Activated CD4-positive, alpha-beta memory T cell treated with anti-CD3 and anti-CD28 coated beads for 36 hours (primary cell): ENCODE measurements at places on chromosomes 12 and 14.

GRCh38 chr12:34526946-34527345, 504.6 kb downstream of the ALG10 start:
- H3K27me3 ChIP-seq: no peaks in the 10 kb centered on the region
- H3K27ac ChIP-seq: no peak overlapping the region
- H3K36me3 ChIP-seq: no peaks in the 10 kb centered on the region
- no peaks in the 10 kb centered on the region for H3K4me1 ChIP-seq

GRCh38 chr14:91934554-91935285, 12.8 kb downstream of the FBLN5 start:
- H3K27me3 ChIP-seq: no peaks in the 10 kb centered on the region
- no peaks in the 10 kb centered on the region for H3K4me1 ChIP-seq
- no peak for DNase-seq
- H3K36me3 ChIP-seq: no peaks in the 10 kb centered on the region
- no peak overlapping the region for H3K4me3 ChIP-seq
- H3K27ac ChIP-seq: no peak overlapping the region

- H3K27me3 ChIP-seq: peaks cover 20% of the 10 kb centered on the region
- H3K36me3 ChIP-seq: peaks cover 6% of the 10 kb centered on the region
- no peak overlapping the region for H3K4me3 ChIP-seq
- no peak overlapping the region for H3K27ac ChIP-seq
Observed at GRCh38 chr12:66197495-66197921, 8.5 kb downstream of the IRAK3 start.

- H3K36me3 ChIP-seq: no peaks in the 10 kb centered on the region
- no peaks in the 10 kb centered on the region for H3K4me1 ChIP-seq
- H3K27ac ChIP-seq: no peak within 1 kb of the TSS
- H3K4me3 ChIP-seq: no peak within 1 kb of the TSS
- H3K27me3 ChIP-seq: peaks cover 12% of the 10 kb centered on the region
- no peak for DNase-seq
Observed at GRCh38 chr12:7503686-7504415, at the start of gene CD163. CD163 (minus strand) TSS chr12:7503777; CDS start chr12:7503690, 87 bp downstream.

DNA sequence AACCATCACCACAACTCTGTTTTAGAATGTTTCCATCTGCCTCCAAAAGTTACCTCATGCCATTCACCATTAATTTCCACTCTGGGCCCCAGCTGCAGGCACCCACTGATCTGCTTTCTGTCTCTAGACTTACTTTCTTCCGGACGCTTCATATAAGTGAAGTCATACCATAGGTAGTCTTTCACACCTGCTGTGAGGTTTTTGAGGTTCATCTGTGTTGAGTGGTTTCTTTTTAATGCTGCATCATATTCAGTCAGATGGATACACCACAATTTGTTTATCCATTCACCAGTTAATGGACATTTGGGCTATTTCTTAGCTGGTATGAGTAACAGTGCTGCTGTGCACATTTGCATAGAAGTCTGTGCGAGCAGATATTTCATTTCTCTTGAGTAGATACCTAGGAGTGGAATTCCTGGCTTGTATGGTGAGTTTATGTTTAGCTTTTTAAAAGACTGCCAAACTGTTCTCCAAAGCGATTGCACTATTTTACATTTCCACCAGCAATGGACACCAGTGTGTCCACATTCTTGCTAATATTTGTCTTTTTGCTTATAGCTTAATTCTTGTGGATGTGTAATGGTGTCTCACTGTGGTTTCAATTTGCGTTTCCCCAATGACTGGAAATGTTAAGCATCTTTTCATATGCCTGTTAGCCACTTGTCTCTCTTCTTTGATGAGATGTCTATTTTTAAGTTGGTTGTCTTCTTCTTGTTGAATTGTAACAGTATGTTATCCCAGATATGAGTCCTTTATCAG, 48.3 kb downstream of the ZFYVE21 start:
- no peak overlapping the region for H3K4me3 ChIP-seq
- DNase-seq: peak; percentile 12
- no peaks in the 10 kb centered on the region for H3K27me3 ChIP-seq
- peaks cover 4% of the 10 kb centered on the region for H3K4me1 ChIP-seq

GRCh38 chr12:132071040-132071810, 72.9 kb downstream of the DDX51 start:
- H3K4me1 ChIP-seq: peaks cover 11% of the 10 kb centered on the region
- peaks cover 27% of the 10 kb centered on the region for H3K36me3 ChIP-seq
- no peak overlapping the region for H3K4me3 ChIP-seq
- no peaks in the 10 kb centered on the region for H3K27me3 ChIP-seq
- no peak for DNase-seq
- no peak overlapping the region for H3K27ac ChIP-seq

GRCh38 chr12:114685320-114685781, 1.4 kb upstream of the TBX3 start:
- no peak for DNase-seq
- peaks cover 89% of the 10 kb centered on the region for H3K27me3 ChIP-seq
- H3K27ac ChIP-seq: no peak overlapping the region
- H3K4me3 ChIP-seq: peak overlapping the region; percentile 16
- H3K4me1 ChIP-seq: peaks cover 34% of the 10 kb centered on the region

DNA sequence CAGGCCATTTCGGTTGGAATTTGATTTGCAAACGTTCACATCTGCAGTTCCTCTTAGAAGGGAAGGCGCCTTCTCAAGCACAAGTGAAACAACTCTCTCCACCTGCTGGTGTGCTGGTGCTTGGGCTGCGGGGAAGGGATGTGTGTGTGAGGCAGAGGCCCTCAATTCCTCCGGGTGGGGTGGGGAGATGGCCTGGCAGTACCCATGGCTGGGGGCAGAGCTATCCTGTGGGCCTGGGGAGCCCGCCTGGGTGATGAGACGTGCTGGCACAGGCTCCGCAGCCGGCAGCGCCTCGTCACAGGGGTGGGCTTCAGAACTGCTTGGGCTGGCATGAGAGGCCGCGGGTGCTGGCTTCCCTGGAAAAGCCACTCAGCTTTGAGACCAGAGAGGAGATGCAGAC, 28.9 kb upstream of the TDRD9 start:
- no peak overlapping the region for H3K27ac ChIP-seq
- no peak for DNase-seq
- H3K4me3 ChIP-seq: no peak overlapping the region
- peaks cover 3% of the 10 kb centered on the region for H3K4me1 ChIP-seq
- H3K36me3 ChIP-seq: no peaks in the 10 kb centered on the region

DNA sequence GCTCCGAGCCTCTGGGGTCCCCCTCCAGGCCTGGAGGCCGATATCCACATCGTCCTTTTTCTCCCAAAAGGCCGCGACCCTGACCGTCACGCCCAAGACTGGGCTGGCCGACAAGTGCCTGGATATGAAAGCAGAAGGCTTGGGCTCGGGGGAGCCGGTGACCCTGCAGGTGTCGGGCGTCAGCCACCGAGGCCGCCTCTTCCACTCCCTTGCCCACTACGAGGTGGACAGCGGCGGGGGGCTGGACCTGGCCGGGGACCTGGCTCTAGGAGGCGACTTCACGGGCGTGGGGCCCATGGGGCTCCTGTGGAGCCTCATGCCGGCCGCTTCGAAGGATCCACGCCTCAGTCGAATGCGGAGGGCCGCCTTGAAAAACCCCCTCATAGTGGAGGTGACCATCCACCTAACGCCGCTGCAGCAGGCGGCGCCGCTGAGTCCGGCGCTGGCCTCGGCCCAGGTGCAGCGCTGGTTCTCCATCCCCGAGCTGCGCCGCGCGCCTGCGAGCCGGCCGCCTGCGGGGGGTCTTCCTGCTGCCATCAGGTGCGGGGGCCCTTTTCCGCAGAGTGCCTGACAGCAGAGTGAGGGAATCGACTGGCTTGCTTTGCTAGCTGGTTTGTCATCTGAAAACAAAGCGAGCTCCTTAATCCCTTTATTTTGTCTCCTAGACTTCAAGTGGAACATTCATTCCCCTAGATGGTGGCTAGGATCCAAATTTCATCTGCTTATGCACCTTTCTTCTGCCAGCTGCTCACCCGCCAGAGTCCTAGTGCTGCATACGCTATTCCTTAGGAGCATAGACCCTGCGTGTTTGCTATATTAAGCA, 10.6 kb upstream of the DNAL1 start:
- peaks cover 3% of the 10 kb centered on the region for H3K27me3 ChIP-seq
- no peak overlapping the region for H3K27ac ChIP-seq
- no peaks in the 10 kb centered on the region for H3K36me3 ChIP-seq

GRCh38 chr12:55852740-55853139, 10.0 kb upstream of the MMP19 start:
- no peak overlapping the region for H3K4me3 ChIP-seq
- H3K27me3 ChIP-seq: peaks cover 2% of the 10 kb centered on the region

GRCh38 chr12:1080520-1081223, 89.6 kb downstream of the ERC1 start:
- no peaks in the 10 kb centered on the region for H3K27me3 ChIP-seq
- peaks cover 5% of the 10 kb centered on the region for H3K36me3 ChIP-seq
- no peak overlapping the region for H3K4me3 ChIP-seq
- no peak for DNase-seq
- H3K27ac ChIP-seq: no peak overlapping the region
- H3K4me1 ChIP-seq: peaks cover 16% of the 10 kb centered on the region

DNA sequence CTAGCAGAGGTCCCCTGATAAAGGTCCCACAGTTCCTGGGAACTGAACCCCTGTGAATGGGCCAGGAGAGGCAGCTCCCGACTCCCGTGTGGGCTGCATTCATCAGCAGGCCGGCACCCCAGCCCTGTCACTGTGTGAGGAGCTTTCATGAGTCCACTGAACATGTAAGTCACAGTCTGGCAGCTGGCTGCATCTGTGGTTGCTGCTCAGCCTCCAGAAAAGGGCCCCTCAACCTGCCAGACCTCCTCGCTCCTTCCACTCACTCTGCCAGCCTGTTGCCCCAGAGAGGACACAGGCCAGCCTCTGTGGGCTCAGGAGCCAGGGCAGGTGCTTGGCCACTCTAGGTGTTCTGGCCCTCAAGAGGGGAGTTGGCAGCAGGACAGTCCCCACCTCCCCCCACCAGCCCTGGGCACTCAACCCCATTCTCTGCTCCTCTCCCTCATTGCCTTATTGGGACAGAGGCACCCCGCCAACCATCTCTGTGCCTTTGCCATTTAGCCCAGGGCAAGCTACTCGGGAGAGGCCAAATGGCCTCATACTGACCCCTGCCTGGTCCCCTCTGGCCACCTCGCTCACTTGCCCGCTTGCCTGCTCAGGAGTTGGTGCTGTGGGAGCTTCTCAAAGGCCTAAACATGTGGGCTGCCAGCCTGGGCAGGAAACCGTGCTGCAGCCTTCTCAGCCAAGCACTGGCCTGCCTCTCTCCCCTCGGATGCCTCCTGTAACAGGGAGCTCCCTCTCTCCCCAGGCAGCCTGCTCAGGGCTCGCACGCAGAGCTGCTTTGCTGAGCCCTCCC, 1.9 kb downstream of the RTL1 start:
- no peak for DNase-seq
- no peaks in the 10 kb centered on the region for H3K36me3 ChIP-seq
- no peaks in the 10 kb centered on the region for H3K4me1 ChIP-seq
- H3K27ac ChIP-seq: no peak overlapping the region
- H3K4me3 ChIP-seq: no peak overlapping the region
- peaks cover 50% of the 10 kb centered on the region for H3K27me3 ChIP-seq

DNA sequence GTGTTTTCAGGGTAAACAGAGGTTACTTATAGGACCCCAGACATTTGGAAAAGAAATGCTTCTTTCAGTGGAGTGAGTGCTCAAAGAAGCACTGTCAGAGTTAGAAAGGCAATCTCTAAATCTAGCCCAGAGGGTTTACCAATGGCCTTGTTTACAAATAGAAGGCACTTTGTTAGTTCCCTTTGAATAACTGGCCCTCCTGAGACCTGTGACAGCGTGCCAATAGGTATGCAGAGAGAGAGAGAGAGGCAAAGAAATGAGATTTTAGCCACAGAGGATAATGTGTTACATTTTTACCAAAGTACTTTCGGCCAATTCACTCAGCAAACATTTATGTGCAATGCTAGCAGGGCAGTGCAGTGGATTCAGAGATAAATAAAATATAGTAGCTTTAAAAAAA, 41.9 kb downstream of the TPH2 start:
- peaks cover 4% of the 10 kb centered on the region for H3K27me3 ChIP-seq
- H3K27ac ChIP-seq: no peak overlapping the region
- H3K4me1 ChIP-seq: no peaks in the 10 kb centered on the region
- DNase-seq: no peak

GRCh38 chr14:85934123-85934885, 404.4 kb downstream of the FLRT2 start:
- no peaks in the 10 kb centered on the region for H3K27me3 ChIP-seq
- peak overlapping the region; percentile 83 for H3K4me3 ChIP-seq
- DNase-seq: peak; percentile 59
- peak overlapping the region; percentile 90 for H3K27ac ChIP-seq

DNA sequence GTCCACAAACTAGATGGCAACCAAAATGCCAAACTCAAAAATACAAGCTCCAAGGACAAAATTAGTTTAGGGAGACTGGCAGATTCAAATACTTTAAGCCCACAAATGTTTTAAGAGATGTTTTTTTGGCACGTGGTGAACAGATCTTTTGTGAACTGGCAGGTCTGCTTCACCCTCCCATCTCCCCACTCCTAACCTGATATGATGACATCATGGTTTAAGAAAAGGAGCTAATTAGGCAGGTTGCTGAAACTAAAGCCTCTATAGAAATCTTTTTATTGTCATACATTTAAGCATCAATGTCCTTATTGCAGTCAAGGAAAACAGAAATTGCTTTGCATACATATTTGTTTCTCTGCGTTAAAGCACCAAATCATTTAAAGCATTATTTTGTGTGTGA, 5.8 kb downstream of the LRIG3 start:
- H3K4me1 ChIP-seq: peaks cover 2% of the 10 kb centered on the region
- no peak overlapping the region for H3K4me3 ChIP-seq
- no peak for DNase-seq
- peaks cover 17% of the 10 kb centered on the region for H3K27me3 ChIP-seq

GRCh38 chr14:25231004-25231403, 181.1 kb upstream of the STXBP6 start:
- H3K4me1 ChIP-seq: no peaks in the 10 kb centered on the region
- H3K27ac ChIP-seq: no peak overlapping the region
- H3K27me3 ChIP-seq: no peaks in the 10 kb centered on the region
- no peak overlapping the region for H3K4me3 ChIP-seq
- DNase-seq: no peak
- H3K36me3 ChIP-seq: no peaks in the 10 kb centered on the region

DNA sequence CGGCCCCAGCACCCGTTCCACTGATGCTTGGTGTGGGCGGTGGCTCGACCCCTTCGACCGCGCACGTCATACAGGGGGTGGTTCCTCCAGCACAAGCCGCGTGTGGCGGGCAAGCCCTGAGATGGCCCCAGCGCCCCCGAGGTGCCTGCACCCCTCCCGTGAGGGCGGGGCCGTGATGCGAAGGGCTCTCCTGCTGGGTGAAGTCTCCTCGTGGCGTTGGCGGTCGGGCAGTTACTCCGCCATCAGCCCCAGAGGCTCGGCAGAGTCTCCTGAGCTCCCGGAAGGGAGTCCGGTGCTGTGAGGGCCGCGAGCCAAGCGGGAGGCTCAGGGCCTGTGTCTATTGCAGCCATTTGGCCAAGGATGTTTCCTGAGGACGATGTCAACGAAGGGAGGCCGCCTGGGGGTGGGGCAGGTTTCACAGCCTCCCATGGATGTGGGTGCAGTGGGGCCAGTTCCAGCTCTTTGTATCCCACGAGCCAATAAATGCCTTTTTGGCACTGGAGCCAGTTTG, 78.1 kb upstream of the GALNT9 start:
- no peak overlapping the region for H3K27ac ChIP-seq
- no peak overlapping the region for H3K4me3 ChIP-seq
- no peak for DNase-seq
